ENCODE measurements at places on chromosomes 2 and 18. TPM values are rescaled to one million over a fixed set of nuclear protein-coding genes. Genes with fewer than 3 reads are reported as not detected.

The CRYBA2 gene
- total RNA-seq, result not detected

The CACNB4 gene
- total RNA-seq, result 0.80 TPM

The TWIST2 gene
- total RNA-seq, result not detected

The SLC9A4 gene
- 0.20 TPM for total RNA-seq

The TSPYL6 gene
- not detected for total RNA-seq

The OTOF gene
- 14.4 TPM for total RNA-seq

The HOXD13 gene
- total RNA-seq, result not detected

The ATP6V1C2 gene
- total RNA-seq, result not detected

The RNF149 gene
- 113 TPM for total RNA-seq

The SGO2 gene
- total RNA-seq, result 26.0 TPM

The COL3A1 gene
- total RNA-seq, result not detected

The HOXD11 gene
- not detected for total RNA-seq

The PSMA8 gene
- 0.27 TPM for total RNA-seq

The CCDC141 gene
- 7.5 TPM for total RNA-seq

The IRS1 gene
- total RNA-seq, result 6.3 TPM

The ACADL gene
- total RNA-seq, result not detected
